DND-41 (cell line): ENCODE measurements at places on chromosomes 4 and X.

GRCh38 chr4:174537634-174538033 lies 15.3 kb upstream of the HPGD start:
- no peak overlapping the region for H3K4me3 ChIP-seq
- no peak for DNase-seq
- no peaks in the 10 kb centered on the region for H3K27me3 ChIP-seq
- no peaks in the 10 kb centered on the region for H3K4me1 ChIP-seq

DNA sequence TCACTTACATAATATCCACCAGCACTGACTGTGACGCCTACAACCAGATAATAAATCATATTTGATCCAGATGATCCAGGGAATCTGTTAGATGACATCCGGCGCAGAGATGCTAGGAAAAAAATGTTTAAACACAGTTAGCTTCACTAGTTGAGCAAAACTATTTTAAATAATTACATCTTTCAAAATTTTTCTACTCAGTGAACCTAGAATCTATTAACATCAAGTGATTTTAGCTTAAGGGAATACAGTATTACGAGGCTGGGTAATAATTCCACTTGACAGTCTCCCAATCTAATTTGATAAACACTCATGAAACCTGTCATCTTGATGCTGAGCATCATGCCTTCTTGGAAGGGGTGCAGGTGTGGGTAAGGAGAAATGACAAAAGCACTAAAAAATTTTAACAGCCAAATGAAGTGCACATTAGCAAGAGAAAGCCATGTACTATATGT lies 4.7 kb downstream of the MGARP start:
- H3K4me1 ChIP-seq = no peaks in the 10 kb centered on the region
- H3K4me3 ChIP-seq = no peak overlapping the region
- no peak for DNase-seq
- H3K36me3 ChIP-seq = no peaks in the 10 kb centered on the region

DNA sequence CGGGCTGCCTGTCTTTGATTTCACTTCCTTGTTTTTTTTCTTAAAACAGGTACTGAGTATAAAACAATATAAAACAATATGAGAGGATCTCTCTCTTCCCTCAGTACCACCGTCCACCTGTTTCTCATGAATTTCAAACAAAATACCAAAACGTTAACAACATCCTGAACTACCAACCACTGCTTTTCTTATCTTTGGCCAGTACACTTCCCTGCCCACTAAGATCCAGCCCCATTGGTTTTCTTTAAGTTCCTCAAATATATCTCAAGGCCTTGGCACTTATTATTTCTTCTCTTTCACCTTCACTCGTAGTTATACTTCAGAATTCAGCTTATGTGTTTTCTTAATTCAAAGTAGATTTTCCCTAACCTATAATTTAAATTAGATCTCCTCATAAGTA lies 370.2 kb upstream of the GRIA3 start:
- no peak for DNase-seq
- H3K4me1 ChIP-seq = no peaks in the 10 kb centered on the region
- H3K27ac ChIP-seq = no peak overlapping the region

DNA sequence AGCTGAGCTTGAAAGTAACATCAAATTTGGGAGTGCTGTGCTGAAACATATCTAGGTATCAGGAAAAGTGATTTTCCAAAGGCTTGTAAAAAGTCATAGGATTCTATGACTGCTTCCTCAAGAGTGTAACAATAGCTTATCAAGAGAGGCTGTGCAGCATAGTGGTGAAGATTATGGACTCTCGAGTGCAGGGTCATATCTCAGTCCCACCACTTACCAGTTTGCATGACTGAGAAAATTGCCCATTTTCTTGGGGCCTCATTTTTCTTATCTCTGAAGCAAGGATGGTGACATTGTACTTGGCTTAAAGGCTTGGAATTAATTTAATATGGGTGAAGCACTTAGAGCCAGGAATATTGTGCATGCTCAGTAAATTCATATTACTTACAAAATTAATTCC lies 57.2 kb downstream of the AFF1 start:
- H3K4me3 ChIP-seq = no peak overlapping the region
- DNase-seq = no peak
- no peaks in the 10 kb centered on the region for H3K4me1 ChIP-seq
- 0 out of 2 replicates have a peak, but pooled peaks cover 4% of the 10 kb centered on the region for H3K36me3 ChIP-seq
- no peak overlapping the region for H3K27ac ChIP-seq
- no peaks in the 10 kb centered on the region for H3K27me3 ChIP-seq

DNA sequence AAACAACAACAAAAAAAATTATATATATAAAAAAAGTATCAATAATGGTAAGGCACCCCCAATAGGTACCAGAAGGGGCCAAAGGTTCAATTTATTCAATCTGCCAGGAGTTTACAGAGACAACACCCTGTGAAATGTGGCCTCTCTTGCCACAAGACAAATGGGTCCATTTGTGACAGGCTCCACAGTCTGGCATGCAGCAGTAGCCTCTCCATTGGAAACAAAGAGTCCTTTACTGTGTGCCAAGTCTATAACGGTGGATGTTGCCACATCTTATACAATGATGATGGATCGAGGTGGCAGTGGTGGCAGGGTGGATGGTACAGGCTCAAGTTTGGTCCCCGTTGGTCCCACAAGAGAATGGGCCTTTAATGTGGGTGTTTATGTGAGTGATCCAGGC lies 70.1 kb upstream of the SH3RF1 start:
- H3K4me1 ChIP-seq = no peaks in the 10 kb centered on the region
- no peak overlapping the region for H3K4me3 ChIP-seq
- no peaks in the 10 kb centered on the region for H3K36me3 ChIP-seq
- no peak for DNase-seq
- no peak overlapping the region for H3K27ac ChIP-seq
- H3K27me3 ChIP-seq = no peaks in the 10 kb centered on the region

- no peak overlapping the region for H3K27ac ChIP-seq
- no peaks in the 10 kb centered on the region for H3K27me3 ChIP-seq
- no peaks in the 10 kb centered on the region for H3K4me1 ChIP-seq
- no peak overlapping the region for H3K4me3 ChIP-seq
- no peaks in the 10 kb centered on the region for H3K36me3 ChIP-seq
Measured at GRCh38 chr4:36687681-36688080, 406.3 kb downstream of the DTHD1 start.

- no peak overlapping the region for H3K4me3 ChIP-seq
- DNase-seq = no peak
- H3K4me1 ChIP-seq = peaks cover 39% of the 10 kb centered on the region
- H3K27me3 ChIP-seq = peaks cover 16% of the 10 kb centered on the region
Measured at GRCh38 chr4:94762326-94762725, 4.6 kb downstream of the BMPR1B start.
